GM13976 (cell line): ENCODE measurements at places on chromosomes 16 and 17.

GRCh38 chr17:21379080-21379711 lies 3.0 kb downstream of the KCNJ12 start:
- DNase-seq = no peak

GRCh38 chr16:54240271-54241129 lies 46.1 kb downstream of the IRX3 start:
- DNase-seq = no peak

- no peak for DNase-seq
Observed at GRCh38 chr16:79801646-79802045, 201.1 kb upstream of the MAF start.

- no peak for DNase-seq
Observed at GRCh38 chr17:5630434-5630833, 46.1 kb upstream of the NLRP1 start.

DNA sequence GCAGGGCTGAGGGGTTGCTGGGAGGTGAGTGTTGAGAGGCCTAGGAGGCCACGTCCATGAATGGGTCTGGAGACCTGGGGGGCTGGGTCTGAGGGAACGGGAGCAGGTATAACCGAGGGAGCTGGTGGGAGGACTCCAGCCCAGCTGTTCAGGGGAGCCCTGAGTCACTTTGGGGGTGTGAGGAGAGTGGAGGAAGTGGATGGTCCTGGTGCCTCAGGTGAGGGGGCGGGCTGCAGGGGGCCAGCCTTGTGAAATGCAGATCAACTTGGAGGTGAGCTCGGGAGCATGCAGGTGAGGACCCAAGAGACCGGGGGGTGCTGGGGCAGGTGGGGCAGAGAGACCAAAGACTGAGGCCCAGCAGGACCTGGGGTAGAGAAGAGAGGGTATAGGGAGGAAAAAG lies 79.6 kb downstream of the KCNJ12 start:
- no peak for DNase-seq

GRCh38 chr16:55214974-55215494 lies 109.0 kb upstream of the IRX6 start:
- DNase-seq = no peak

DNA sequence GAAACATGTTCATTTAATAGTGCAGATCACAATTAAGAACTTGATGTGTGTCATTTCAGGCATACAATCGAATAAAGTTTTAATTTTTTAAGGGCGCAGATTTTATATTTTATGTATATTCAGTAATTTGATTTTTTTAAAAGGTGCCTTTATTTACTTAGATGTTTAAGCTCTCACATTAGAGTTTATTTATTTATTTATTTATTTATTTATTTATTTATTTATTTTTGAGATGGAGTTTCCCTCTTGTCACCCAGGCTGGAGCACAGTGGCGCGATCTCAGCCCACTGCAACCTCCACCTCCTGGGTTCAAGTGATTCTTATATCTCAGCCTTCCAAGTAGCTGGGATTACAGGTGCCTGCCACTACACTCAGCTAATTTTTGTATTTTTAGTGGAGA lies 3.8 kb downstream of the B4GALNT2 start:
- no peak for DNase-seq

DNA sequence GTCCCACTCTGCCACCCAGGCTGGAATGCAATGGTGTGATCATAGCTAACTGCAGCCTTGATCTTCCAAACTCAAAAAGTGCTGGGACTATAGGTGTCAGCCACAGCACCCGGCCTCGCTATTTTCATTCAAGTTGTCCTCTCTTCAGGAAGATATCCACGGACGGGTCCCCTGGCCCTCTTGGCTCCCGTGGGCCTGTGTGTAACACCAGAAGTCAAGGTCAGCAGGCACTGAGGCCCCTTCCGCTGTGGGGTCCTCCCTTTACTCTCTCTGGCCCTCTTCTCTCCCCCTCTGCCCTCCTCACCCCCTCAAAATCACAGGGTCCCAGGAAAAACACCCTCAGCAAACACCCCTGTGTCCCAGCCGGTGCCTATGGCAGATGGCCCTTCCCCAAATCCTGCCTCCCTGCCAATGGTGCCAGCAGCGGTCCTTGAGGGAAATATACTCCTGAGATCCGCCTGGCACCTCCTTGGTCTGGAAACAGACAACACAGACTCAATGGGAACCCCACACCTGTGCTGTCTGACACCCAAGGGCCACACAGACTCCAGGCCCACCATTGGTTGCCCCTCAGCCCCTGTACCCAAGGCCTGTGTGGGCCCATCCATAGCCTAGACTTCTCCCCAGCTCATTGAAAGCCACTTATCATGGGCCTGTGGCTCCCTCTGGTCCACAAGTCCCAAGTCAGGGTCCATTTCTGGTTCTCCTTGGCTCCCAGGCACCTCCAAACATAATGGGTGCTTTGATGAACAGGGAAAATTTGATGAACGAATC lies 221.5 kb downstream of the ZNF423 start:
- no peak for DNase-seq

GRCh38 chr17:32814836-32815235 lies 62.1 kb downstream of the MYO1D start:
- no peak for DNase-seq

- no peak for DNase-seq
Observed at GRCh38 chr16:50224286-50224685, 42.1 kb upstream of the ADCY7 start.
